ENCODE measurements at places on chromosomes 5 and 9. TPM values are rescaled to one million over a fixed set of nuclear protein-coding genes. Genes with fewer than 3 reads are reported as not detected.

Gene REEP2
- 1.9 TPM for total RNA-seq

Gene LCN10
- not detected for total RNA-seq

Gene ENTREP1
- 0.64 TPM for total RNA-seq

Gene RHOBTB3
- 24.3 TPM for total RNA-seq

Gene FAM153A
- total RNA-seq = 1.3 TPM

Gene KIAA0825
- 1.9 TPM for total RNA-seq

Gene TSSK1B
- total RNA-seq = 0.21 TPM

Gene CD274
- total RNA-seq = 15.2 TPM

Gene GRM6
- not detected for total RNA-seq

Gene GRXCR2
- not detected for total RNA-seq

Gene PCDHB8
- under 0.01 TPM for total RNA-seq

Gene SPDL1
- 9.4 TPM for total RNA-seq

Gene LOX
- total RNA-seq = 1.1 TPM

Gene OR2S2
- not detected for total RNA-seq

Gene DNAH5
- 0.96 TPM for total RNA-seq

Gene ANKRA2
- total RNA-seq = 35.0 TPM

Gene TLX3
- 0.24 TPM for total RNA-seq

Gene SCGB3A2
- not detected for total RNA-seq

Gene PPP2R2B
- 0.64 TPM for total RNA-seq

Gene SH3GL2
- 0.48 TPM for total RNA-seq

Gene FOXI1
- total RNA-seq = not detected

Gene CD14
- total RNA-seq = 1.4 TPM

Gene DMRTA1
- total RNA-seq = 3.4 TPM

Gene NRG2
- total RNA-seq = 0.64 TPM

Gene GALNT12
- 3.6 TPM for total RNA-seq

Gene KIF12
- total RNA-seq = 2.4 TPM

Gene LCN9
- total RNA-seq = not detected

Gene NKD2
- total RNA-seq = not detected

Gene ABO
- total RNA-seq = under 0.01 TPM

Gene UTP15
- 23.4 TPM for total RNA-seq

Gene FAT2
- total RNA-seq = 139 TPM

Gene IFNA13
- not detected for total RNA-seq

Gene TMEM174
- total RNA-seq = not detected

Gene HAVCR2
- 0.43 TPM for total RNA-seq

Gene POU4F3
- total RNA-seq = 0.24 TPM

Gene NFIB
- total RNA-seq = 8.0 TPM

Gene WDR38
- total RNA-seq = not detected

Gene SHROOM1
- total RNA-seq = 4.9 TPM

Gene NIM1K
- total RNA-seq = not detected

Gene HAVCR1
- total RNA-seq = not detected

Gene MYMK
- total RNA-seq = not detected

Gene PCDHA2
- total RNA-seq = not detected

Gene PPP3R2
- not detected for total RNA-seq

Gene PITX1
- total RNA-seq = 87.6 TPM

Gene ADAMTSL1
- total RNA-seq = not detected

Gene NEUROG1
- not detected for total RNA-seq

Gene SMIM33
- total RNA-seq = not detected

Gene DNAJC21
- total RNA-seq = 29.2 TPM

Gene P4HA2
- total RNA-seq = 324 TPM

Gene EQTN
- not detected for total RNA-seq

All from tracheal epithelial cell (primary cell).